ENCODE measurements at places on chromosomes 5 and 9.

DNA sequence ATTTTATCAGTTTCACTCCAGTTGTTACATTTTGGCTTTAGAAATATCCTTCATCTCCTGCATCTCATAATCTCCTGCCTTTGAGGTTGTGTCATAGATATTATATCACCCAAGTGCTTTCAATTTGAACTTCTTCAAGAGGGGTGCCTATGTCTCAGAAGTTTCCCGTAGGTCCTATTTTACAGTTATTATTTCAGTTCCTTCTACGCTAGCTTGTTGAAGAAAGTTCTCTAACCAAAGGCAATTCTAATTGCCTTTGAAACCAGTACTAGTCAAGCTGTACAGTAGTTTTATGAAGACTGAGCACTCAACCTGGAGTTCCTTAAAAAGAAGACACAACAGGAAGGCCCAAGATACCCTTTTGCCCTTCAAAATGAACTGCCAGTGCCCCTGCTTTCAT lies 116.4 kb downstream of the ZCCHC7 start:
- DNase-seq: no peak

- DNase-seq: no peak
Measured at GRCh38 chr9:98488571-98489312, 220.0 kb downstream of the GABBR2 start.

DNA sequence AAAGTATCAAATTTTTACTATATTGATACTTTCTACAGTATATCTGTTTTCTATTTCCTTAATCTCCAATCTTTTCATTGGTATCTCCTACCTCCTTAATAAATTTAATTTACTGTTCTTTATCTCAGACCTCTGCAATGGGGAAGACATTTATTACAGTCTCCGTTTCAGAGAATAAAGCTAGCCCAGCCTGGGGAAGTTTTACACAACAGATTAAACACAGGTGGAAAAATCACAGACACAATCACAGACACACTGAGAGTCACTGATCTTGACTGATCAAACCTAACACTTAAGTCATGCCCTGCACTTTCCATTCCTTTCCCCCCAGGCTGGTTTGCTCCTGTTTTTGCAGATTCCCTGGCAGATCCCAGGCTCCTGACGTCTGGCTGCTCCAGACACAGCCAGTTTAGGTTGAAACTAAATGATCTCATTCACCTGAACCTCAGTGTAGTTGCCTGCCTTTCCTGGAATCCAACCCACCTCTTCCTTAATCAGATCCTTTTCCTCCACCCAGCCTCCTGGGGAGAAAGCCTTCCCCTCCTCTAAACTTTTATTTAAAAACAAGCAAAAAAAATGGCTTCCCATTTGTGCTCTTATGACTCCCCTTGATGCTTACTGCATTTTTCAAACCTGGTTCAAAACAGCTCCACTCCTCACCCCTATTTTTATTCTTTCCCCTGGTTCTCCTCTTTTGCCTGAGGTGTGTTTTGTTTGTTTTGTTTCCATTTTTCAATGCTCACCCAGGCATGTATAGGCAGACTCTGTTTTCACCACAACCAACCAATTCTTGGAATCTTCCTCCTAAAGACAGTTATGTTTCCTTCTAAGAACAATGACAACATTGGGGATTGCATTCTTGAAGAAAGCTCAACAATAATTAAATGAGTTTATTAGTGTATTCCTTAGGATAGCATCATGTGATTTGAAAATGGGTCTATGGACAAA lies 29.5 kb upstream of the OSMR start:
- DNase-seq: no peak

GRCh38 chr5:178424810-178425177 lies 165.4 kb downstream of the COL23A1 start:
- no peak for DNase-seq

- no peak for DNase-seq
Measured at GRCh38 chr9:98357921-98358535, 102.6 kb upstream of the TBC1D2 start.

DNA sequence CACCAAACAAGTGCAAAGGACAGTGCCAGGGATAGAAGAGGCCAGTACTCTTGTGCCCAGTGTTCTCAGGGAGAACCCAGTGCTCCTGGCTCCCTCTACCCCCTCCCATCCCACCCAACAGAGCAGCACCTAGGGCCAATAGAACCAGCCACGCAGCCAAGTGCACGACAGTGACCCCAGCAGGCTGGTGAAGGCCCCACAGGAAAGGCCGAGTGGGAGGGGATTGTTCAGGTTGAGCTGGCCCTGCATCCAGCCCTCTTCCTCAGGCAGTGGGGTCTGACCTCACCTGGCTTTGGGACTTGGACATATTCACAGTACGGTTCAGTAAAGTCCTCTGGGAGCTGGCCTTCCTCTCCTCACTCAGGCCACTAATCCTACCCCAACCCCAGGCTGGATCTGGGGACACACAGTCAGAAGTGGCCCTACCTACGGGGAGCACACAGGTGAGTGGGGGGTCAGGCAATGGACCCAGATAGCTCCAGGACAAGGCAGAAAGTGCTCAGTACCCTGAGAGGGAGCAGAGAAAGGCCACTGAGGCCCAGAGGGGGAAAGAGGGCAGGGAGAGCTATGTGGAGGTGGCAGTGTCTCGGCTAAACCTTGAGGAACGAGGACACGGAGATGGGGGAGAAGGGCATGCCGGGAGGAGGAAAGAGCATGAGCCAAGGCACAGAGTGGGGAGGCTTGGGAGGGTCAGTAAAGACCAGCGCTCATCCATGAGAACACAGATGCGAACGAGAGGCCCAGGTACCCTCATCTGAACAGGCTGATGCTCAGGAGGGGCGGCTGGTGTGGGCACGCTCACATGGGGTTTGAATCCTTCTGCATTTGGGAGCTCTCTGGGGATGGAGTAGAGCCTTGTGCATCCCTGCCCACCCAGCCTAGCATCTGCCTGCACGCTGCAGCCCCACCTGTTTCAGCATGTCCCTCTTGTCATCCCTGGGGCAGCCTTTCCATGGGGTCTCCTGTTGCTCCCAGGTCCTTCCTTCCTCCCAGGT lies 25.6 kb downstream of the POLR1E start:
- no peak for DNase-seq

DNA sequence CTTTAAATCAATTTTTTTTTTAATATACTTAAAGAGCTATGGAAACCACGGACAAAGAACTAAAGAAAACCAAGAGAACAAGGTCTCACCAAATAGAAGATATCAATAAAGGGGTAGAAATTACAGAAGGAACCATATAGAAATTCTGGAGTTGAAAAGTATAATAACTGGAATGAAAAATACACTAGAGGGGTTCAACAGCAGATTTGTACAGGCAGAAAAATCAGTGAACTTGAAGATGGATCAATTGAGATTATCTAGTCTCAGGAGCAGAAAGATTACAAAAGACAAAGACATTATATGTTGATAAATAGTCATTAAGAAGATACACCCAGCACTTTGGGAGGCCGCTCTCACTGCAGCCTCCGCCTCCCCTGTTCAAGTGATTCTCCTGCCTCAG lies 56.1 kb downstream of the GAPVD1 start:
- no peak for DNase-seq

- no peak for DNase-seq
Measured at GRCh38 chr5:59645380-59645779, 248.1 kb downstream of the PDE4D start.

- no peak for DNase-seq
Measured at GRCh38 chr5:90193185-90193822, 216.3 kb downstream of the CETN3 start.

DNA sequence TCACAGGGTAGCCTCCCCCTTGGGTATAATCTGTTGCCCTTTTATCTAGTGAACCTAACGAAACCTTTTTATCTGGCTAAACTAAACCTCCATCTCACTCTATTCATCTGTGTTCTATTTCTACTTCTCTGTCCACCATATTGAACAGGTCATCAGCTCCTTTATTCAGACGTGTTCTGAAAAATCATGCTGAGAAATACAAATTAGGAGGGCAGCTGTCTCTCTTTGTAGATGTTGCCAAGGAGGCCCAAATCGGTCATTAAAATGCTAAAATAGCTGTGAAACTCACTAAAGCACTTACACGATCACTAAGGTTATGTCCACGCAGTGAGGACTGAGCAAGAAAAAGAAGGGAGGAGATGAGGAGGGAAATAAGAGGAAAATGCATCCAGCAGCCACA lies 115.6 kb upstream of the RETREG1 start:
- no peak for DNase-seq

- no peak for DNase-seq
Measured at GRCh38 chr5:164233791-164234190, 728.4 kb downstream of the MAT2B start.

DNA sequence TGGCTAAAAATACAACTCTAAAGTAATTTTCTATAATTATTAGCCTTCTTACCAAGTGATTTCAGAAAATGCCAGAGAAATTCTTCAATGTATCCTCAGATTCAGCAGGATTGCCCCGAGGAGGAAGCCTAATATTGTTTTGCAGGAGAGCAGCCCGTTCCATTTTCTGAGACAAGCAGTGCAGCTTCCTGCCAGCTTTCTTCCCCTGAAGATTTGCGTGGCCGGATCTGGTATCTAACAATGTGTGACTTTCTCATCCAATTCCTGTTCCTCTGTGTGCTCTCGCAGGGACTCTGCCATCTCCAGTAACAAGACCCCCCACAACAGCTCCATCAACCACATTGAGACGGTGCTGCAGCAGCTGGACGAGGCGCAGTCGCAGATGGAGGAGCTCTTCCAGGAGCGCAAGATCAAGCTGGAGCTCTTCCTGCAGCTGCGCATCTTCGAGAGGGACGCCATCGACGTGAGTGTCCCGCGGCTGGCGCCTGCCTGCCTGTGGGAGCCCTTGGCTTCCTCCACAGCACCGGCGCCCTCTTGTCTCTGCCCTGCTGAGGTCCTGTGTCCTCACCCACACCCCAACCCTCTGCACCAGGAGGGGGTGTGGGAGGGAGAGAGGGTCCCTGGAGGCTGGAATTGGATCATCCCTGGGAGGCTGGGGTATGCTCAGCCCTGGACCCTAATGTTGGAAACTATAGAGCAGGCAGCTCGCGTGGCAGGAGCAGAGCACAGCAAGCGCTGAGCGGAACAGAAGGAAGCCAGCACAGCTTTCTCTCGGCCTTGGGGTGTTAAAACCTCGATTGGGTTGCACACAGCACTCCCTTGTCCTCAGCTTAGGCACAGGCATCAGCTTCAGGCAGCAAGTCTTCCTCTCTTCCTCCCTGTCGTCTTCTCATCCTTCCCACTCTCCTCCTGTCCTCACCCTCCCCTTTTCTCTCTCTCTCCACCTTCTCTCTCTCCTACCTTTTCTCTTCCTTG lies 216.2 kb downstream of the TRIO start:
- DNase-seq: no peak

DNA sequence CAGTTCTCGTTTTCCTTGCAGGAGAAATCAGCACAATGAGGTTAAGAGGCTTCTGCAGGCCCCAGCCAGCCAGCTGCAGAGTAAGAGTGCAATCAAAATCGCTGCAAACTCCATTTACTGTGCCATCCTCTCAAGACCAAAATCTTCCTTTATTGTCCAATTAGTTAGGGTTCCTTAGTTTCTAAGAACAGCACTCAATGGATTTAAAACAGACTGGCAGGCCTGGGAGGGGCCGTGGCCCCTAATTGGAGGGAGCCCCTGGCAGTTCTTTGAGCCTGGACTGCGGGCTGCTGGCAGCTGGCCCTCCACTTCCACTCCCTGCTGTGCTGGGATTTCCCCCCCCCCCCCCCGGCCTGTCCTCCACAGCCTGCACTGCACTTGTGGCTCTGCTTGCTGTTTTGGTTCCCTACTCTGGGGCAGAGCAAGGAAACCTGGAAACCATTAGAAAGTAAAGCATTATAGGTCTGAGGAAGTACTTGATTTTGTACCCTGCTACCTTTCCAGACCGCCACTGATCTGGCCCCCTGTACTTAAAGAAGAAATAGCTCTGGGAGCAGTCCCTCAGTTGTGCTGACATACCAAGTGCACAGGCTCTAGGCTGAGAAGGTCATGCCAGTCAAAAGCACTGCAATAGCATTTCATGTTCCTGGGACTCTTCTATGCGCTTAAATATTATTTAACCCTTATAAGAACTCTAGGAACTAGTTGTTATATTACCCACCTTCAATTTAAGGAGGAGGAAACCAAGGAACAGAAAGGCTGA lies 129.0 kb downstream of the APBA1 start:
- DNase-seq: no peak

DNA sequence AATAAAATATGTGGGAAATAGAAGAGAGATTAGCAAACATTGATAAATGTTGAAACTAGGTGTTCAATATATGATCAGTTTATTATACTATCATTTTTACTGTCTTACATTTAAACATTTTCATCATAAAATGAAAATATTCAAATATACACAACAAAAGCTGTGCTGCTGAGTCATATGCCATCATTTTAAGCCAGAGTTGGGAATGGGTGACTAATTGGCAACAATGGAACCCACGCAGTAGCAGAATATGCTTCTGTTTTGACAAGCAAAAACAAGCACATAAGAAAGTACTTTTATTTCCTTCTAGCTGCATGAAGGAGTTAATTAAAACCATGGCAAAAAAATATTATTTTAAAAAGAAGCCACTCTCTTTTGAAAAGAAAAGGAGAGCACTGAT lies 340.0 kb upstream of the EDIL3 start:
- DNase-seq: no peak

DNA sequence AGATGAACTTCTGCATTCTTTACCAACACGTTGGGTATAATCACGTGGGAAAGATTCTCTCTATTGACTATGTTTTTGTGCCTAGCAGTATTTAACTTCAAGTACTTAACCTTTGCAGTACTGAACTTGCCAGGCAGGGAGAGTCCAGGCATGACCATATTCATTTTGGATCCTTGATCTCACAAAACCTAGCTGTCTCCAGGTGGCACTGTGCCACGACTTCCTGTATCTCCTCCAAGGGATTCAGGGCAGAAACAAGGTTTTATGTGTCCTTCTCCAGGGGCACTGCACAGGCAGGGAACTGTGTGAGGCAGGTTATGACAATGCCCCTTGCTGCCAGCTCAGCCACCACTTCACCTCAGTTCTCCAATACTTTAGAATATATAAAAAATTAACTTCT lies 11.7 kb upstream of the IFNA5 start:
- no peak for DNase-seq

DNA sequence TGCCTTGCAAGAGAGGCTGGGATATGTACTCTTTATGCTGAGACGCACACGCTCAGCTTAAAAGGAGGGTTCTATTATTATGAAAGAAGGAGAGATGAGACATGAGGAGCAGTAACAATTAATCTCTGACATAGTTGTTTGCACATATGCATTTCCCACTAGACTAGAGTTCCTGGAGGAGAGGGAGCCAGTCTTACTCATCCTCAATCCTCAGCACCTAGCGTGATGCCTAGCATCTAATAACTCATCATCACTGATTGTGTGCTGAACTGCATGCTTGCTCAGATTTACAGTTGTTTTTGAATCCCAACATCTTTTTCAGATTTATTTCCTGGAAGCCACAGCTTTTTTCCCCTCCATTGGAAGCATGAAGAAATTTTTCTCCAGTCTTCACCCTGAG lies 35.5 kb downstream of the GCNT4 start:
- DNase-seq: no peak

All from common myeloid progenitor, CD34-positive (primary cell).